NCI-H526 (cell line): ENCODE measurements at places on chromosomes 7 and 10.

GRCh38 chr10:77695186-77695585, 57.6 kb upstream of the KCNMA1 start:
- DNase-seq, result no peak

- DNase-seq, result no peak
Observed at GRCh38 chr7:39027491-39027890, 49.8 kb downstream of the POU6F2 start.

- no peak for DNase-seq
Observed at GRCh38 chr7:137695942-137696341, 150.8 kb downstream of the DGKI start.

DNA sequence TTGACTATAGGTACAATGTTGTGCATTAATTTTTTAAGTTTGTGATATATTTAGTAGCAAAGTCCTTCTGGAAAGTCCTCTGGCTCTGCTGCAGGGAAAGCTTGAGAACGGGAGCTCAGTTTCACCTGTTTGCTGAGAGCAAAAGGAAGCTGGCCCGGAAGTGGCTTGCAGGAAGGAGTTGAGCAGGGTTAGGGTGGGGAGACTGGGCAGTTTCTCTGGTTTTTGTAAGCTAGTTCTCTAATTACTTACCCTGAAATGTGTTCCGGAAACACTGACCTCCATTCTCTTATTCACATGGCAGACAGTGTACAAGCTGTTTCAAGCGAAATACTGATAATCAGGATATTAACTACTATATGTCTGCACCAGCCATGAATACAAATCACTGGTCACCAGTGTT, 22.3 kb downstream of the MAP3K8 start:
- DNase-seq, result no peak

DNA sequence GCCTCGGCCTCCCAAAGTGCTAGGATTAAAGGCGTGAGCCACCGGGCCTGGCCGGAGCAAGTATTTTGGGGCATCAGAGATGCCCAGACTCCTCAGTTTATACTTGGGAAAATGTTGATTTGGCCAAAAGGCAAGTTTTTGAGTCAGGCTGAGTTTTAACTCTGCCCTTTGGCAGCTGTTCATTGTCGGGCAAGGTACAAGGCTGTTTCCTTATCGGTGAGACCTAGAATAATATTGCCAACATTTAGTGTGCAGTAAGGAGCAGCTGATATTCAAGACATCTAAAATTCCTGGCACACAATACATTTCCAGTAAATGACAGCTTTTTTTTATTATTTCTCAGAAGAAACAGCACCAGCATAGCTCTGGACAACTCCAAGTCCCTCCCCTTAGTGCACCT, 147.6 kb upstream of the C7orf33 start:
- no peak for DNase-seq

DNA sequence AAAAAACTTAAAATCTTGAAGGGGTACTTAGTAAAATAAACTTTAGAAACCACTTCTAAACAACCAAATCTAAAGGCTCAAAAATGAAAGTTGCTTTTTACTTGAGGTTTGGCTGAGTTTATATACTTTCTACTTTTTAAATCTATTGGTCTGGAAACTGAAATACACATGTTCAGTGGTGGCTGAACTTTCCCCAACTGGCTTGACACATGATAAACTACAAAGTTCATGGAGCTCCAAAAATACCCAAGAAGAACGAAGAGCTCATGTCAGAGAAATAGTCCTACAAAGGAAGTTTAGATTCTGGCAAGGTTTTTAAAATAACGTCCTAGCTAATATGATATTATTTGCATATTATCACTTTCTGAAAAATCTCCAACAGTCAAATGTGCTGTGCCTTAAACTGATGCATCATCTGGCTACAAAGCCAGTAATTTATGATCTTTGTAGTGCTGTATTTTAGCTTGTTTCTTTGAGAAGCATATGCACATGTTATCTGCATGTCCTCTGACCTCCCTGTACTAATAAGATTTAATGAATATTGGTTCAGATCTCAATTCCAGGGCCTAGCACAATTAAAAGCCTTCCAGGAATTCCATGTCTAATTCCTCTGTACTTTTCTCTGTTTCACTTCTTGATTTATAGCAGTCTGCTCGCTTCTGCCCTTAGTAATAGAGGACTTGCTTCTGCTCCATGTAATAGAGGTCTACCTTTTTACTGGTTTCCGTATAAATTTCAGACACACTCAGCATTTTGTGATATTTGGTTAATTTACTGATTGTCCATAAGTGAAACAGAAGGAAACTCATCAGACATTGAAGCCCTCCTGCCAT, 28.2 kb downstream of the SEMA3C start:
- no peak for DNase-seq

GRCh38 chr7:85750454-85750949, 563.6 kb upstream of the SEMA3D start:
- peak; percentile 44 for DNase-seq

- no peak for DNase-seq
Observed at GRCh38 chr7:131747658-131748232, 191.3 kb upstream of the PODXL start.

DNA sequence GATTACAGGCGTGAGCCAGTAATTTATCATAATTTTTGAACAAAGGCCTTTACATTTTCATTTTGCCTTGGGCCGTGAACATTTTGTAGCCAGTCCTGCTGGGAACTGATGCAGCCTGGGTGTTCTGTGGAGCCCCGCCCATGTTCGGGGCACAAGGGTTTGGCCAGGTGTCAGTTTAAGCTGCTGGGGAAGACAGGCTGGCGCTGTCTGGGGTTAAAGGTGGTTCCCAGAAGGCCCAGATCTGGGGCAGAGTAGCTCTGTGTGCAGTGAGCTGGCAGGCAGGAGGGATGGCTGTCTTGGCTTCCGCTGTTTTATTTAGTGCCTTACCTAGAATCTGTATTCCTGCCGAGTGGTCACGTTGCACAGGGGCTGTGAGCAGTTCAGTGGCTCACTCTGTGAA, 50.2 kb downstream of the DOCK1 start:
- DNase-seq, result no peak

- no peak for DNase-seq
Observed at GRCh38 chr10:60894786-60895185, 49.2 kb downstream of the RHOBTB1 start.

DNA sequence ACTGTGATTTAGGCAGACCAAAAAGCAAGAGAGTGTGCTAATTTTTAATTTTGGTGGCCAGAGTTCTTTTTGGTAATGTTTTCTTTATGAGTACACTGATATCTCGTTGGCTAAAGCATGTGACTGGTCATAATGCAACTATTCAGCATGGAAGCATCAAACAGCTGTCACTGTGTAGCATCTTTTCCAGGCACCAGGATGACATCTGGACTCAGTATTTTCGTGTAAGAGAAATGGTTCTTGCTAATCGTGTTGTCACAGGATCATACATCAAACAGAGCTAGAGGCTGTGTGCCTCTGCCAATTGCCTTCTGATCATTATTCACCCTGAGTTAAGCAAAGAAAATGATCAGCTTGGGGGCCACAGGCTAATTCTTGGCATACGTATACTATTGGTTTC, 118.9 kb downstream of the SND1 start:
- DNase-seq, result no peak

DNA sequence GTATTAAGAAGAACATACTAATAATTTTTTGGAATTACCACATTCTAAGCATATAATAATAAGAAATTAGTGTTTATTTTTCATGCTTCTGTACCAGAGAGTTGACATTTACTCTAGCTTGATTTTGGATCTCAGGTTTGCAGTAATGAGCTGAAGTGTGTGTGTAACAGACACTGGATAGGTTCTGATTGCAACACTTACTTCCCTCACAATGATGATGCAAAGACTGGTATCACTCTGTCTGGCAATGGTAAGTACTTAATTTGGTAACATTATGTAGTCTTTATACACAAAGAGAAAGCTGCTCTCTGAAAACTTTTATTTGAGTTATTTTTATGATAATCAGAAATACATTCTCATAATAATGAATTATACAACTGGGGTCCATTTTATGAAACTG, 54.1 kb downstream of the SRI start:
- no peak for DNase-seq

- no peak for DNase-seq
Observed at GRCh38 chr7:105610165-105610930, 29.1 kb upstream of the EFCAB10 start.

GRCh38 chr7:85916016-85916415, 727.7 kb upstream of the GRM3 start:
- DNase-seq, result no peak

DNA sequence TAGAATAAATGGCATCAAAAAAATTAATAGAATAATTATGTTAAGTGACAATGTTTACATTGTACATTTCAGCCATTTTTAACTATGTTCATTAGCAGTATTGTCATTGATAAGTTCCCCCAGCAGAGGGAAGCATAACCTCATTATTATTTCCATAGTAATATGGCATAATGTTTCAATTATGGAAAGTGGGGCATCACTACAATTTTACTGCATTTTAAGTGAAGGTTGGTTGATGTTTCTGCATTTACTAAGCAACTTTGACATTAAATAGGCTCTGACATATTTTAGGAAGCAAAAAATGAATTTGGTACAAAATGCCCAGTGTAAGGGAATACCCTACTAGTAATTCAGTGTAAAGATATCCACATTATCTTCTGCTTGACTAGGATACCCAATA, 218.3 kb downstream of the SEMA3A start:
- peak; percentile 79 for DNase-seq

GRCh38 chr10:44576702-44577191, 191.8 kb upstream of the CXCL12 start:
- no peak for DNase-seq

DNA sequence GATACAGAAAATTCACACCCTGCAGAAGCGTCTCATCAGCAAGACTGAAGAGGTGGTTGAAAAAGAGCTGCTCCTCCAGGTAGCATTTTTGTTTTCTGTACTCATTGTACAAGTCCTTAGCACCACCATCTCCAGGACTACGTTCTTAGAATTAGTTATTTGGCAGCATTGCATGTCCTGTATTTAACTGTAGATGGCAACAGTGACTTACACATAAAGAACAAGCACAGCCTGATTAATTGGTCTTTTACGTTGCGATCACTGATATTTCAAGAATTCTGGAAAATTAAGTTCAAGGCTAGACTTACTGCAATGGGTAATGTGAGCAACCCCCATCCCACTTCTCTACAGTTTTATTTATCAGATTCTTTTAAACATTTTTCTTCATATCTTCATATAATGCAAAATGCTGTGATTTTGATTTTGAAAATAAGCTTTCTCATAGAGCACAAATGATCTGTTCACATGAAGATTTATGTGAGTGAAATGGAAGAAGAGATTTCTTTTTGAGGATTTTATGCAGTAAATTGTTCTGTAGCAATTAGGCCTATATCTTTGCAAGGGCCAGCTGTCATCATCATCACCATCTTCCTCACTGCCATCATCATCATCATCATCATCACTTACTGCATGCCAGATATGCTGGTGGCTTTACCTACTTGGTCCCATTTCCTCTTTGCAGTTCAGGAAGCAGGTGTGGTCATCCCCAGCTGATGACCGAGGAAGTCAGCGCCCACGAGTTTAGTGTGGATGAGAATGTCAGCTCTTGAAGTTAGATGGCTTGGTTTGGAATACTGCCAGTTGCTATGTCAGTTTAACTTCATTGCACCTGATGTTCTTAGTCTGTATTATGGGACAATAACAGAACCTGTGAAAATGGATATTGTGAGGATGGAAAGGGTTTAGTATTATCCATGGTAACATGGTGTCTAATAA, 53.4 kb downstream of the CFAP58 start:
- peak; percentile 51 for DNase-seq

DNA sequence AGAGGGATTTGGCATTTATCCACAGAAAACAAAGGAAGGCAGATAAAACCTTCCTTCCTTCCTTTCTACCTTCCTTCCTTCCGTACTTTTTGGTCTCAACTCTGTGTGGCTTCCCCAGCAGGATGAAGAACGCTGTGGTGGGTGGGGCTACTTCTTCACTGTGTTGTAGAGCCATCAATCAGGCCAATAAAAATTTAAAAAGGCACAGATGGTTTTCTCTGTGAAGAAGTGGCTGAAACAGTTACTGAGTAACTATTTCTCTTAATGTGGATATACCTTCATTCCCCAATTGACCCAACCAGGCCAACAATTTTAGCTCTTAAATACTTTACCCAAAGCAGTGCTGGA, 75.8 kb downstream of the ZNF92 start:
- no peak for DNase-seq

DNA sequence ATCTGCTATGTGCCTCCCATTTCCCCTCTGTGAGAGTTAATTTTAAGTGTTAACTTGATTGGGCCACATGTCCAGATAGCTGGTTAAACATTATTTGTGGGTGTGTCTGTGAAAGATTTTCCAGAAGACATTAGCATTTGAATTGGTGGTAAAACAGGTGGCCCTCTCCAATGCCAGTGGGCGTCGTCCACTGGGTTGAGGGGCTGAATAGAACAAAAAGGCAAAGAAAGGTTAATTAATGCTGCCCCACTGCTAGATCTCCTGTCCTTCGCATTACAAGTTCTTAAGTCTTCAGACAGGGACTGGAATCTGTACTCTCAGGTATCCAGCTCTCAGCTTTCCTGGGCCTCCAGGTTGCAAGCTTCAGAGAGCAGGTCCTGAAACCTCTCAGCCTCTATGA, 1160.9 kb upstream of the LRRN3 start:
- DNase-seq, result no peak

DNA sequence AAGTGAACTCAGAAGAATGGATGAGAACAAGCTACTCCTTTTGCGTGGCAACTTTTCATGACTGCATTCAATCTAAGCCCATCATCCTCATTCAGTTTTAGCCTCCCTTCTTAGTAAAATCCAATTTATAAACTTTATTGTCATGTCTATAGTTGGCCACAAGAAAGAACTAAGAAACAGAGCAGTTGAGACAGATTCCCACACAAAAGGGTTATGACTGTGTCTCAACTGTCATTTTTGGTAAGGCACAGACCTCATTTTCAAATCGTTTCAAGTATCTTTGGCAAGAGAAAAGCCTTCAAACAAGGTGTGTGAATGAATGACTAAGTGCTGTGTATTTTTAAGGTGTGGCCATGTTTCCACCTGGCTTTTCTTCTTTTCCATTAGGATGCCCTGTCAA, 84.2 kb upstream of the CREB5 start:
- DNase-seq, result no peak

DNA sequence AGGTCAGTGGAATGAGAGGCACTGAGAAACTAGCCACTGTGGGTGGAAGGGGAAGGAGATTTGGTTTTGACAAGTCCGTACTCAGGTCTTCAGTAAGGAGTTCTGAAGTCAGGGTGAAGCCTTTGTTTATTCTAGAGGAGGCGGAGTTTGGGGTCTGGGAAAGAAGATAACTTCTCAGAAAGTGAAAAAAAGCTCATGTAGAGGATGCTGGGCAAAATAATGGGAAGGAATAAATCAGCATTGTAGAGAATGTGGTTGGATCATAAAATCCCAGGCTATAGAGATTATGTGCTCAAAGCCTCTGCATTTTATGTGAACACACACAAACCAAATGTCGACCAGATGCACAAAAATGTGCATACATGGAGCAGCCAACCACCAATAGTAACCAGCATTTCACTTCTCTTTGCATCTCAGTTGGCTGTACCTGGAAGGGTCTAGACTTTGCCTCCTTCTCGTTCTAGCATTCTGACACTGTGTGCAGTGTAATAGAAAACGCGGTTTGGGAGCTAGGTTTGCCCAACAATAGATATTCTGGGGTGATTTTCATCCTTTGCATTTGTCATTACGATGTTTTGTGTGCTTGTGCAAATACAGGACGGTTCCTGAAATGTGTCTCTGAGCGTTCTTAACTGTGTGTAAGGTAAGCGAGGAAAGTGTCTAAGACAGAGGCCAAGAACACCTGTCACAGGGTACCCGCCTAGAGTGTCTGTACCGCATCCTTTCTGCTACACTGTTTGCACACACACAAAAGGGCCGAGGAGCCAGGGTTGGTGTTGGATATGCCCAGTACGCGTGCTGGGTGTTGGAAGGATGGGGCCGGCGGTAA, 603 bp upstream of the HECW1 start:
- DNase-seq, result no peak

- DNase-seq, result no peak
Observed at GRCh38 chr7:105156731-105157130, 142.7 kb downstream of the KMT2E start.
